Stimulated activated CD8-positive, alpha-beta memory T cell treated with anti-CD3 and anti-CD28 coated beads, Interleukin-15, amount 100 ng/mL, for 4 hours (primary cell): ENCODE measurements at places on chromosomes 2 and 18.

DNA sequence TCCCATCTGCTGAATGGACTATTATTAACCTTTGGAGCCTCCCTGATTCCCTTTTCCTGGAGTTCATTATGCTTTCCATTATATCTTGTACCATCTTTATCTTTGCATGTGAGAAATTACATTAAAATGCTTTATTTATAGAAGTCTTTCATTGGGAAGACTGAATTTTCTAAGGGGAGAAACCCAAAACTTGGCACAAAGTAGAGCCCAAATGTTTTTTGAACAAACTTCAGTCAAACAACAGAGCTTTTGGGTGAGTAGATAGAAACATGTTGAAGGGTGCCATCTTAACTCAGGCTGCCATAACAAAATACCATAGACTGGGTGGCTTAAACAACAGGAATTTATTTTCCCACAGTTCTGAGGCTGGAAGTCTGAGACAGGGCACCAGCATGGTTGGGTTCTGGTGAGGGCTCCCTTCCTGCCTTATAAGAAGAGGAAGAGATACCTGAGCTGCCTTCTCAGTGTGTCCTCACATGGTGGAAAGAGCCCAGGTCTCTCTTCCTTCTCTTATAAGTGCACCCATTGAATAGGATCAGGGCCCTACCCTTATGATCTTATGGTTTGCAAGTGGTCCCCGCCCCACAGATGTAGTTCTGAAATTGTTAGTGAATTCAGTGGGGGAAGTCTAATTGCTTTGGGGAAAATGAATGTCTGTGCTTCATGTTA lies 19.2 kb downstream of the RALB start:
- DNase-seq = no peak

DNA sequence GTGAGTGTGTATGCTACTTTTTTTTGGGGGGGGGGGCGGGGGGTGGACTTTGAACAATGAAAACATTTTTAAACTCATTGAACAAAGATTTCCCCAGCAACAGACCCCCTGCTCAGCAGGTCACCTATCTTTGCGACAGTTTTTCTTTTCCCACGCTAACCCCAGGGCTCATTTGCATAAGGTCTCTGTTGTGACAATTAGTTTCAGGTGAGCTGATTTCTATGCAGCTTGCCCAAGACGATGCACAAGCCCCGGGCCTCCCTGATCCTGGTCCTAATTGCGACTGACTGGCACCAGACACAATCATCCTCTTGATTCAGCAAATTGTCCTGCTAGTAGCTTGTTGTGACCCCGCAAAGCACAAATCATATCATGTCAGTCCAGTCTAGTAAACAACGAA lies 40.3 kb downstream of the ZEB2 start:
- DNase-seq = no peak

DNA sequence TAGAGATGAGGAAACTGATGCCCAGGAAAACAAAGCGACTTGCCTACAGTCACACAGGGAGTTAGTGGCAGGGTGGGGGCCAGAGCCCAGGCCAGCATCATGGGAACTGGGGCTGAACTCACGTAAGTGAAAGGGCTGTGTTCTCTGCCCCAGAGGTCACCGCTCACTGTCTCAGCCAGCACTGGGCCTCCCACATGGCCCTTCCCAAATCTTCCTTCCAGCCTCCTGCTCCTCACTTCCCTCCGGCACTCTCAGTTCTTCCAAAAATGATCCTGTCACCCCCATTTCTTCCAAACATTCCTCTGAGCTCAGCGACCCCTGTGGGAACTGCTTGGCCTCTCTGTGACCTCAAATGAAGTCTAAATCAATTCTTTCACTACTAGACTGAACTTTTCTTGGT lies 90.5 kb upstream of the TMEM247 start:
- no peak for DNase-seq

DNA sequence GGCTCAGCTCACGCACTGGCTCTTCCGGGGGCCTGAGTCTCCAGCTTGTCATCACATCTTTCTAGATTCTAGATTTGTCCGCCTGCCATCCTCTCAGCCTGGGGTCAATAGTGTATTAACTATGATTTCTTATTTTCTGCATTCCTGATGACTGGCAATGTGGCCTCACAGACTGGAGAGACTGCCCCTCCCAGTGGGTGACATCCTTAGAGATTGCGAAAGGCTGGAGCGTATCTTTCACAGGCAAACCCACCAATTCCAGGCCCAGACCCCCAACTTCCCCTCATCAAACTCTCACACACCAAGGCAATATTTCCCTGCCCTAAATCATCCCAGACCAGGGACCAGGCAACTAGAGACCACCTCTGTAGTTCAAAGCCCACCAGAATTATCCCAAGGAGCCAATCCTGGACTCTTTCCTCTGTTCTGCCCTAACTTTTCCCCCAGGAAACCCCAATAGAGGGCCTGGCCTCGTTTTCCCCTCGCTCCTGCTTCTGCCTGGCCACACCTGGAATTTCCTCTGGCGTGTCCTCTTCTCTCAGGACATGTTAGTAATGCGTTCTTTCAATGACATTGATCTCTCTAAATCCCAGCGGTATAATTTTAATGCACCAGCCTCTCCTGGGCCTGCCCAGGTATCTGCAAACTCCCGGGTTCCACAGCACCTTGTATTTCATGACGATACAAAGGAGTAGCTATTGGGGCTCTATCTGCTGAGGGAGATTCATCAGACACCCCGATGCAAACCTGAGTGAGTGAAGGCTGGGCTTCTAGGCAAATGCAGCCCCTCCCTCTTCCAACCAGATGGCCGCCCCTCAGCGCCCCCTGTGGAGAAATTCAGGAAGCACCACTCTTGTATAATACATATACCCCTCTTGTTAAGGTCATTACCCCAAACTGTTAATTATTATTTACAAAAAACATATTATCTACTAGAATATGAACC lies 2.4 kb upstream of the KCNF1 start:
- no peak for DNase-seq

GRCh38 chr18:29248805-29249204 lies 1071.9 kb upstream of the CDH2 start:
- no peak for DNase-seq

DNA sequence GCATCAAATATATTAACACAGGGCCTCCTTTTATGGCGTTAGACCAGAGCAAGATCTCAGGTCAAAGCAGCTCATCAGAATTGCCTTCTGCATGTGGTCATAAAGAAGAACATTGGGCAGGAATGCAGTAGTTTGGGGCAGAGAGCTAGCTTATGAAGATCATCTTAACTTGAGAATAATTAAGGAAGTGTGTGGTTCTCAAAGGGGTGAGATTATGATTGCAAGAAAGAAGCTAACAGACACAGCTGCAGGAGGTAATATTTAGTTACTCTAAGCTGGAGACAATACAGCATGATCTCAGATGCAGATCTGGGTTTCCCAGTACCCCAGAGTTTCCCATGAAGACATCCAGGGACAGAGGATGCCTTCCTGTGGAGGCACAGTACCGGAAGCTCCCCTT lies 91.6 kb downstream of the TTC27 start:
- DNase-seq = no peak

GRCh38 chr2:27638709-27639108 lies 9.9 kb downstream of the GPN1 start:
- no peak for DNase-seq

DNA sequence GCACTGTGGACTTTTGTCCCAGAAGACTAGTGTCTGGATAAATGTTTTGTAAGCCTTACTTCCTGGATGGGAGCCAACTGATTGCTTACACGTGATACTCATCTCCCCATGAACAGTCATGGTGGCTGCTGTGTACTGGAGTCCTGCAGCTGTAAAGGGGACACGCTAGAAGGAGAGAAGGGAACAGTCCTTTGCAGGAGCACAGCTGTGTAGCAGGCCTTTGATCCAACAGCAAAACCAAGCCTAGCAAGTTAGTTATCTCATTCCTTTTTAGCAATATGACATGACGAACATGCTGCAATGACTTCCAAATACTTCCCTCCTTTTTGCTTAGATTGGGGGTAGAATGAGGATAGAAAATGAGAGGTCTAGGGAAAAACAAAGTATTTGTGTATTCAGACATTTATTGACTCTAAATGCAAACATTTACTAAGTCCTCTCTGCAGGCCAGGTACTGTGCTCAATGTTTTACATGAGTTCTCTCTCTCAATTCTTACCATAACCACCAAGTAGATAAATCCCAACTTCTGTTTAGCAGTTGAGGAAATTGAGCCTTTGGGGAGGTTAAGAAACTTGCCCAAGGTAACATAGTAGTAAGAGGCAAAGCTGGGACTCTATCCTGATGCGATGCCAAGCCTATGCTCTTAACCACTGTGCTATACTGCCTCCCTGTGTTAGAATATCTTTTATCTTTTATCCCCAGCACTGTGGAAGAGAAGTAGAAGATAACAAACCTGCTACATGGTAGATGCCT lies 55.4 kb upstream of the CD28 start:
- no peak for DNase-seq

- no peak for DNase-seq
Measured at GRCh38 chr2:219175928-219176817, 552 bp downstream of the CNPPD1 start.

GRCh38 chr2:26401739-26402541 lies at the start of gene DRC1:
TSS of gene DRC1 (plus strand) at chr2:26401920. CDS start at chr2:26401990, 70 bp downstream.
- no peak for DNase-seq
